ENCODE measurements at places on chromosomes 13 and 19.

DNA sequence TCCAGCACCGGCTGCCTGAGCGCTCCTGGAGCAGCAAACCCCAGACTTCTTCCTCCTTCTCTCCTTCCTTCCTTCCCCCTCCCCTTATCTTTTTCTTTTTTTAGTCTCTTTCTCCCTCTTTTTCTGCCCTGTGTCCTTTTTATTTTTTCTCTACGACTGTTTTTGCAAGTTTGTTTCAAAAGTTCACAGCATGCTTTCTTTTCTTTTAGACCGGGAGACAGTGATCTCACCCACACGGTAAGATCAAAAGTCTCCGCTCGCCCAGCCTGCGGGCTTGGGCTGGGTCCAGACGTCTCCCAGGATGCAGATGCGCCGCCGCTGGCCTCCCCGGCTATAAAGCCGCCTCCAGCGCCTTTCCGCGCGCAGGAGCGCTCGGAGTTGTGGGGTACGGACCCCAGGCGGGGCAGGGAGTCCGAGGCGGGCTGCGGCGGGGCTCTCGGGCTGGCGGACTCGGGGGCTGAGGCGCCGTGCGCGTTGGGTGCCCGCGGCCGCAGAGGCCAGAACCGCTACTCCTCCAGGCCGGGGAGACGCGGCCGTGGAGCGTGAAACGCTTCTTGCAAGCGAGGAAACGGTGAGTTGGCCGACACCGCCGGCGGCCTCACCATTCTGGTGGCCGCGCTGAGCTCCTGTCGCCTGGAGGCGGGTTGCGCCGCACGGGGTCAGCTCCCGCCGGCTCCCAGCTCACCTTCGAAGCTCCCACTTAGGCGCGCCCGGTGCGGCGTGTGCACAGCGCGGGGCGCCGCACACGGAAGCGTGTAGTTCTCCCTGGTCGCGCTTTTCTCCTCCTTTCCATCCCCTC, 2.0 kb upstream of the TSHZ3 start:
- DNase-seq, result no peak

- no peak for DNase-seq
Observed at GRCh38 chr13:75470676-75471075, 11.3 kb downstream of the TBC1D4 start.

DNA sequence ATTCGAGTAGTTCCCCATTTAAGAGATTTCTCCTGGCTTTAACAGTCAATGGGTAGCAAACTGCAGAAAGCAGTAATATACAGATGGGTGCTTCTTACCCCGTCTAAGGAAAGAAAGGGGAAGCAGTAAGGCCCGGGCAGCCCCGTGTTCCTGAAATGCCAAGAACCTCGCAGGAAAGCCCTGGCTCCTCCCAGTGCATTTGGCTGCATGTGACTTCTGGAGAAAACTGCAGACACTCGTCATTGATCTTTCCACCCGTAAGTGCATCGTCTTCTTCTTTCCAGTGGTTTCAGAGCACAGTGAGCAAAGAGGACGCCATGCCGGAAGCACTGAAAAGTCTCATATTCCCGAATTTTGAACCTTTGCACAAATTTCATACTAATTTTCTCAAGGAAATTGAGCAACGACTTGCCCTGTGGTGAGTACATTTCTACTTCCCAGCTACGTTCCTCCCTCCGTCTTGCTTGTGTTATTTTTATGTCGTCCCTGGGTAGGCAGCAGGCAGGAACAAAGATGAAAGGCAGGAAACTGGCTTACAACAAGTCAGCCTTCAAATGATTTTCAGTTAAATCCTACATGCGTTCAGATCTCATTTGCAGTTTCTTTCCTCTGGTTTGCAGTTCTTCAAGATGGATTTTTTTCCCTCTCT, 165.2 kb downstream of the STK24 start:
- no peak for DNase-seq

DNA sequence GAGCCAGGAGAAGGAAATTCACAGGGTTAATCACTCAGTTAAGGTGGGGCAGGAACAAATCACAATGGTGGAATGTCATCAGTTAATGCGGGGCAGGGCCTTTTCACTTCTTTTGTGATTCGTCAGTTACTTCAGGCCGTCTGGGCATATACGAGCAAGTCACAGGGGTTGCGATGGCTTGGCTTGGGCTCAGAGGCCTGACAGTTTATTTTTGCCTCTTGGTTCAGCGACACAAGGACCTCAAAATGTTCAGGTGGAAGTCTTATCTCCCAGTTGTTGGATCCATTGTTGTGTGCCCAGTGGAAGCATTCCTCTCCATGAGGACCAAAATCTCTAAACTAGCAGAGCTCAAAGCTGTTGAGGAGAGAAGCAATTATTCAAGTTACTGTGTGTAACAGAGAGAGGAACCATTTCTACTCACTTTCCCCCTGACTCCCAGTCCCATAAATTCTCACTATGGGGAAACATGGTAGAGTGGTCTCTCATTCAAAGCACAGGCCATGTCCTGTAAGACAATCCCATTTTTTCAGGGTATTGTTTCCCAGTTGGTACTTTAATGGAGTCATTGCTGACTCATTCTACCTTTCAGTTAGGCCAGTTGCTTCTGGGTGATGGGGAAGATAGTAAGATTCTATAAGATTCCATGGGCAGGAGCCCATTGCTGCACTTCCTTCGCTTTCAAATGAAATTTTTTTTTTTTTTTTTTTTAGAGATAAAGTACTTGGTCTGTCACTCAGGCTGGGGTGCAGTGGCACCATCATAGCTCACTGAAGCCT, 8.8 kb upstream of the COX7A1 start:
- DNase-seq, result no peak

DNA sequence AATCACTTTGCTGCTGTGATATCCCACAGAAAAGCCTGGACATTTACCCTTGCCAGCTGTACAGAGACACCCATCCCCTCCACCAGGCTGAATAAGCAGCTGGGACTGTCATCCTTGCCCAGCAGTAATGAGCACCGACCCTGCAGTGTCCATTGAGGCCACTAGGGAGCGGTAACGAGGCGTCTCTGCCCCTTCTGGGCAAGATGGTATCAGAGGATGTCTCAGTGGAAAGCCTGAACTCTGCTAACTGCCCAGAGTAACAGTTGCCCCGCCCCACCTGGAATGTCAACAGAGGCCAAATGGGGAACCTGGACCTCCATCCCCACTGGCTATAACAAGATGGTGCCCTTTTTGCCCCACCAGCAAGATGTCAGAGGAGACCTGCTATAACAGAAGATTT, 22.8 kb upstream of the CEACAM20 start:
- no peak for DNase-seq

DNA sequence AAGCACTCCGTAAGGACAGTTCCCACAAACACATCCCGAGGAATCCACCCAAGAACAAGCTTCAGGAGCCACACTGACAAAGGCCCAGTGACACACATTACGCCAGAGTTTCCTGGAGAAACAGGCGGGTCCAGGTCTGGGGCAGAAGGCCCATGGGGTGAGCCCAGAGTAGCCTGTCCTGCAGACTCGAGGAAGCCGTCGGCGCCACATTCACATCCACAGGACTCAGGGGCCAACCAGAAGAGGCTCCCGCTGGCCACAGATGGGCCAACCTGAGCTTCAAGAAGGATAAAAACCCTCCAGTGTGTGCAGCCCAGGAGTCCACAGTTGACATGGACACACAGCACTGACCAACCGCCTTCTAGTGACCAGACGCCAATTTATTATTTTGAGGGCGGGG, 31.3 kb downstream of the GRTP1 start:
- no peak for DNase-seq

DNA sequence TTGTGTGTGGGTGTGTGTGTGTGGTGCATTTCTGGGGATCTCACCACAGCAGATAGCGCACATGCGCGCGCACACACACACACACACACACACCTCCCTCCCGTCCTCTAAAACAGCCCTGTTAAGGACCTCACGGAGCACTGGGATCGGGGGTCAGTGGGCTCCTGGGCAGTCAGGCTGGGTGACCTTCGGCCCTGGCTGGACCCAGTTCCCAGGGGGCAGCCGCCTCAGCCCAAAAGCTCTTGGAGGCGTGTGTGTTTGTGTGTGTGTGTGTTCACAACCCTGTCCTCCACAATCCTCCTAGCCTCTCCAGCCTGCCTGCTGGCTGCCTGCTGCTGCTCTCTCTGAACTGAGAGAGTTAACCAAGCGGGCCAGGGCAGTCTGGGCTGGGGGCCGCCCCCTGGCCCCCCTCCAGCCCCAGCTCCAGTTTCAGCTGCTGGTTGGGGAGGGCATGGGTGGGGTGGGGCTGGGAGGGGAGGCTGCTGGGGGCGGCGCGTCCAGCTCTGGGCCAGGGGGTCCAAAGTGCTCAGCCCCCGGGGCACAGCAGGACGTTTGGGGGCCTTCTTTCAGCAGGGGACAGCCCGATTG, at the start of gene FXYD1:
Gene FXYD1, plus strand, starts transcription at position 520 of the 588 bp plus-strand sequence. CDS start 1,256 bp downstream, outside the sequence.
- DNase-seq, result no peak

DNA sequence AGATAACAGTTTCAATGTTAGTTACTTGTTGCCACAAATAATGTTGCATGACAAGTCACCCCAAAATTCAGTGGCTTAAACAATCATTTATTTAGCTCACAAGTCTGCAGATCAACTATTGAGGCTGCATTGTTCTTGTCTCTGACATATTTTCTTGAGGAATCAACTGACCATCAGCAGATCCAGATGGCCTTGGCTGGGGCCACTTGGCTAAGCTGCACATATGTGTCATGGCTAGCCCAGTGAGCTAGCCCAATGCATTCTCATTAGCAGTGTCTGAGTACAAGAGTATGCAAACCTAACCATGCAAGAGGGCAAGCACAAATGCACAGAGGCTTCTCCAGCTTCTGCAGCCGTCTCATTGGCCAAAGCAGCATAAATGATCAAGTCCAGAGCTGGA, 180.4 kb downstream of the DNAJC15 start:
- no peak for DNase-seq

- no peak for DNase-seq
Observed at GRCh38 chr13:50133358-50133953, 118.2 kb downstream of the KCNRG start.

DNA sequence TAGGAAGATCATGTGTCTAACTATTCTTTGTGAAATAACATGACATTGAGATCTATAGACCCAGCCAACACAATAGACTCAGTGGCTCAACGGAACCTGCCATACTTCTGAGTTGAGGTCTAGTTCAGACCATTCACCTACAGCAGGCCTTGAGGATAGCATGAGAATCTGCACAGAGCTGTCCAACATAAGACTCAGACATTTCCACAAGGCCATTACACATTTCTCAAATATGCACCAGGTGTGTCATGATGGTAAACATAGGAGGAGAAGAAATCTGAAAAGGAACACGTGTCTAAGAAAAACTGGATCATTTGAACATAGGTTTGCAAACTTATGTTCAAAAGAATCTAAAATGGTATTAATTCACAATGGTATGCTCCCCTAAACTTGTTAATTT, 421.4 kb downstream of the SLITRK6 start:
- DNase-seq, result no peak

GRCh38 chr19:40596608-40597328, 4.4 kb upstream of the LTBP4 start:
- no peak for DNase-seq

- DNase-seq, result no peak
Observed at GRCh38 chr13:33380487-33381079, 95.0 kb upstream of the STARD13 start.

DNA sequence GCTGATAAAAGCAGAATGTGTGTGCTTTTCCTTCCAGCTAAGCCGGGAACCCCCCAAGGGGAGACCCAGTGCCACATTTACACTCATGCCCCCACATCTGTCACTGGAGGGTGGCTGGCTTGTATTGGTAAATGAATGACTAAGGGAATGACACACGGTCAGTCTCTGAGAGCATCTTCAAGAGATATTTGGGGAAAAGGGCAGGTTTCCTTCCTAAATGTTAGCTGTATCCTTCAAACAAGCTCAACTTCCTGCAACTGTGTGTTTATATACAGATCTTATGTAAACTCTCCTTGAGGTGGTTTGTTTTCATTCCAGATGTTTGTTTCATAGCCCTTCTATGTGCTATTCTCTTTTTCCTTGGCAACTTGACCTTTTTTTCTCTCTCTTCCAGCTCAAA, 192.6 kb downstream of the COL4A1 start:
- DNase-seq, result no peak
